ENCODE measurements at places on chromosomes 7 and 10. TPM values are rescaled to one million over a fixed set of nuclear protein-coding genes. Genes with fewer than 3 reads are reported as not detected.

DNA sequence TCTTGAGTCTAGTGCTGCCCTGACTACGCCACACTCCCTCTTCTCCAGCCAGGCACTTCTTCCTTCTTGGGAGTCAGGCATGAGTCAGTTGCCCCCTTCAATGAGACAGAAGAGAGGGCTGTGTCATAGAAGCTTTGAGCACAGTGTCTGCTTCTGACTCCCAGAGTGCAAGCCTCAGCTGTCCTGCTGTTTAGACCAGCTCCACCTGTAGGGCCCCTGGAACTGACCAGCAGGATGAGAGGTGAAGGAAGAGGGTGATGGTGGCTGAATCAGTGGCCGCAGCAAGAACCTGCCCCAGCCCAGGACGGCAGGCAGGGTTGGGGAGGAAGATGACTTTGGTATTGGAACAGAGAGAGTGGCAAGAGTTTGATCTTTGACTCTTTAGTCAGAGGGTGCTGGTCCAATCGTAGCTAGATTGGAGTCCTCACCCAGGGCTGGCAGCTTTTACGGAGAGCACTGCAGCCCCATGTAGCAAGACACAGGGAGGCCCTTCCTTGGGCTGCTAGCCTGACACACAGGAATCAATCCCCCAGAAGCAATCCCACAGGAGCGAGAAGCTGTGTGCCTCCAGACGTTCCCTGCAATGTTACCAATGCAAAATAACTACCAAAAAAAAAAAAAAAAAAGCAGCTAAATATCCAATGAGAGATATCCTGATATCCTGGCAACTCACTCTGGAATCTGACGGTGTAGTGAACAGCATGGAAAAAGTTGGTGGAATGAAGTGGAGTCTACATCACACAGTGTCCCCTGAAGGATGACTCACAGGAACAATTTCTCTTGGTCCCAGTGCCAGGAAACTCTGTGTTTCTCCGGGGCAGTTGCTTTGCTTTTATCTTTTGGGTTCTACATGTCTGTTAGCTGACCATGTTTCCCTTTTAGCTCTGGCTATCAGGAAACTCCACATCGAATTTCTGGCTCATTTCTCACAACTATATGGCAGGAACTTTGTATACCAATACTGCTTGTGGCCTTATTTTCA is 6.9 kb downstream of the C10orf62 start:
- no peak for DNase-seq

- no peak for DNase-seq
Measured at GRCh38 chr7:98827258-98827657, 42.6 kb downstream of the TMEM130 start.

GRCh38 chr7:122602800-122603199 is 96.1 kb downstream of the RNF133 start:
- no peak for DNase-seq

GRCh38 chr7:155483245-155483644 is 25.3 kb downstream of the EN2 start:
- DNase-seq = no peak

DNA sequence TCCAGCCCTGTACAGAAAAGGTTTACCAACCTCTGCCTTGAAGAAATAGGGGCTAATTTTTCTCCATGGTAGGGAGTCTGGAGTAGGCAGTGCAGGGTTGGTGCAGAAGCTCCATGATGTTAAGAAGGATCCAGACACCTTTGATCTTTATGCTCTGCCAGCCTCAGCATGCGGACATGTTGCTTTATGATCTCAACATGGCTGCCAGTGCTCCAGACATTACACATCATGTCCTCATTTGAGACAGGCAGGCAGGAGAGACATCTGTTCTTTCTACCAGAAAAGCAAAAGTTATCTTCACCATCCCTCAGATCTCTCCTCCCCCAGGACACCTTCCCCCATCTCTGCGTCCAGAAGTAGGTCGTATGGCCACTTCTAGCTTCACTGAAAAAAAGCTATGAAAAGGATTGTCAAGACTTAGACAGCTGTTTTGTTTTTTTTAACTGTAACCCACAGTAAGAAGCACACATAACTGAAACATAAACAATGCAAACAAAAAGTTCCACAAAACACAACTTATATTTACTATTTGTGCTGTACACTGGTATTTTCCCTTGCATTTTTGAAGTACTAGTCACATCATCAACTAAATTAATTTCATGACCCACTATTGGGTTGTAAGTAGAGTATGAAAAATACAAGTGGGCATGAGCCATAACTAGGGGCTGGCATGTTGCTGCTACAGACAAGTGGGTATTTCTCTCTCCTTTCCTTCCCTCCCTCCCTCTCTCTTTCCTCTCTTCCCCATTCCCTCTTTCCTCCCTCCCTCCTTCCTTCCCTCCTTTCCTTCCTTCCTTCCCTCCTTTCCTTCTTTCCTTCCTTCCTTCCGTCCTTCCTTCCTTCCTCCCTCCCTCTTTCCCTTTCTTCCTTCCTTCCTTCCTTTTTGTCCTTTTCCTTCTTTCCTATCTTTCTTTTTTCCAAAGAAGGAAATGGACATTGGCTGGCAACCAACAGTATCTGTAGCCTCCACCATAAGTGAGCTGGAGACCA is 2.6 kb upstream of the RASSF4 start:
- no peak for DNase-seq

DNA sequence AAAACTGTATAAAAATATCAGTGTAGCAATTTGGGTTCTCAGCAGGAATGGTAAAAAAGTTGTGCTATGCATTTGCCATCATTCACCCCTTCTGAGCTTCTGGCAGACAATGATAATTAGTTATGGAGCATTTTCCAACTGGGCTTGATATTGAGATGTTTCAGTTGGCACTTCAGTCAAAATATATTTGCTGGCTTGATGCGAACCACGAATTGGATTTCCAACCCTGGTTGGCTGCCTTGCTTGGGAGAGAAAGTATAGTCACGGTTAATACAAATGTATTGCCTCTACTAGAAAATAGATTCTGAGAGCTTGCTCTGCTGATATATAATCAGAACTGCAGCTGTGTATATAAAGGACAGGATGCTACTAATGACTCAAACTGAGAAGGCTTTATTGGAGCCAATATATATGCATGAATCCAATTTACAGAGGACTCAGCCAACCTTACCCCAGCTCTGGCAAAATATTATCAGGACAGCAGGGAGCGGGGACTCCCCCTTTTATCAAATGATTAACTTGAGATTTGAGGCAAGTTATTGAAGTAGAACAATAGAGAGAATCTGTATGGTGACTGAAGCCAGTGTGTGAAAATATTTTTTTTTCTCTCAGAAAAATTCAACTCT is 219.8 kb upstream of the SMIM30 start:
- DNase-seq = no peak

GRCh38 chr10:122234416-122234815 is 36.7 kb upstream of the BTBD16 start:
- DNase-seq = no peak

DNA sequence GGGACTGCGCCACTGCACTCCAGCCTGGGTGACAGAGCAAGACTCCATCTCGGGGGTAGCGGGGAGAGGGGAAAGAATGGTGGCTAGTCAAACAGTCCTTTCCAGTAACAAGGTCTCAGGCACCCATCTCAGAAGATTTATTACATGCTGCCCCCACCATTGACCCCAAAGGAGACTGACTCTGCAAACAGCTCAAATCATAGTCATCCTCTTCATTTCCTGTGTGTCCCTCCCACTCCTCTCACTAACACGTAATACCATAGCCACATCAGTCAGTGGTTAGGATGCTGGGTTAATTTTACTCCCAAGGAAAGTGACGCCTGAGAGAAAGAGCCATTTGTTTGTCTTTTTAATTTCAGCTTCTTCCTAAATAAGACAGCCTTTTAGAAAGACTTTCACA is 56.6 kb upstream of the BET1 start:
- no peak for DNase-seq

- no peak for DNase-seq
Measured at GRCh38 chr7:140902303-140902953, 22.3 kb downstream of the BRAF start.

DNA sequence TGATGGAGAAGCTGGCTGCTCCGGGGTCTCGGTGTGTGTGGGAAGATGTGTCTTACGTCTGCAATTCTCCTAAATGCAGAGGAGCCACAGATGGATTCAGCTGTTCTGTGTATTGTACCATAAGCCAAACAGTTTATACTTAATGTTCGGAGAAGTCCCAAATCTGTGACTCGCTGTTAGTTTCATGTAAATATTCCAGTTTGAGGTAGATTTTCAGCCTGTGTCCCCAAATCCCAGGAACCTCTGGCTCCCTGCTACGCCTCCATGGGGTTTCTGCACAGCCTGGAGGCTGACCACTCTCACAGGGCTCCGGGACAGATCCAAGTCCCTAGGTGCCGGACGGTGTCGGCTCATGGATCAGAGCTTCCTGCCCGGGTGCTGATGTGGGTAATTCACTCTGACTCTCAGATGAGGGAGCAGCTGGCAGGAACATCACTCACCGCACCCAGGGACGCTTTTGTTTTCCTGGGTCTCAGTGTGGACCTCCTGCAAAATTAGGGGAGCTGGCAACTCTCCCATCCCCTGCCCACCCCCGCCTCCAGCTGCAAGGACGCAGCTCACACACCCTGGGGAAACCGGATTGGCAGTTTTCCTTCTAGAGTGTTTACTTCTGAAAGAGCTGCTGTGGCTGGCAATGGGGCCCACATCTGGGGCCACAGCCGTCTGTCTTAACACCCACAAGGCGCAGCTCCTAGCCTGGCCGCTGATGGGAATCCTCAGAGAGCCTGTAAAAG is 421.1 kb upstream of the FOXK1 start:
- DNase-seq = no peak

DNA sequence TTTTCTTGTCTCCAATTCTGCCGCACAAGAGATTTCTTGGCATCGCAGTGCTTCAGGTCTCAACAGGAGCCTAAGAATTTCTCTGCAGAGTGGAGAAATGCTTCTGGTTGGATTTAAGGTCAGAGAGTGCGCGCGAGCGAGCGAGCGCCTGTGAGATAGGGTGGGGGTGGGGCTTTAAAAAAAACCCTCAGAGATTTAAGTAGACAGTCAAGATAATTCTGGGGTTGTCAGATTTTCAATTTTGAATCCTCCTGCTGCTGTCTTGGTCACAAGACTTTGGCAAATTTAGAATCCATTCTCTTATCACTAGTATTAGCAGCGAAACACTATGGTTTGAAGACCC is 49.7 kb downstream of the CPEB3 start:
- DNase-seq = no peak

DNA sequence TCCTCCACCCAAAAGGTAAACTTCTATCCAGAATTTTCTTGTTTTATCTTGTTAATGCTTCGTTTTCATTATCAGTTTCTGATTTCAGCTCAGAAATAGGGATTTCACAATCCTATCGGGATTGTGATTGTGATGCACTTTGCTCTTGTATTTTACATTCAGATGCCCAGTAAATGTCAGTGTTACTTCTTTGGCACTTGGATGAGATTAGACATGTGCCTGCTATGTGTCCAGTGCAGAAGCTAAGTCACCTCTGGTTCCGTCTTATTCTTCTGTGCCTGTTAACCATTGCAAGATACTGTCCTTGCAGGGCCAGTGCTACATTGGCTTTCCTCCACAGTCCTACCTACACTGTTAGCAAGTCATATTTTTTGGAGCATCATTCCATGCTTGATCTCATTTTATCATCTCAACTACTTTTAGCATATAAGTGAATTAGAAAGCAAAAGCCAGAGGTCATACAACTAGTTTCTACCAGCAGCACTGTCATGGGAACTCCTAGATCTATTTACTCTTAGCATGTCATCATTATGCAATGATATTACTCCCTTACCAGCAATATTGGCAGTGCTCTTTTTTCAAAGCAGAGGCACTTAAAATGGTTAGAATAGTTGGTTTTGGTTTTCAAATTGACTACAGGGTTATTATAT is 26.7 kb downstream of the ZNF277 start:
- no peak for DNase-seq

GRCh38 chr10:60425392-60426110 is 35.9 kb upstream of the ANK3 start:
- no peak for DNase-seq

DNA sequence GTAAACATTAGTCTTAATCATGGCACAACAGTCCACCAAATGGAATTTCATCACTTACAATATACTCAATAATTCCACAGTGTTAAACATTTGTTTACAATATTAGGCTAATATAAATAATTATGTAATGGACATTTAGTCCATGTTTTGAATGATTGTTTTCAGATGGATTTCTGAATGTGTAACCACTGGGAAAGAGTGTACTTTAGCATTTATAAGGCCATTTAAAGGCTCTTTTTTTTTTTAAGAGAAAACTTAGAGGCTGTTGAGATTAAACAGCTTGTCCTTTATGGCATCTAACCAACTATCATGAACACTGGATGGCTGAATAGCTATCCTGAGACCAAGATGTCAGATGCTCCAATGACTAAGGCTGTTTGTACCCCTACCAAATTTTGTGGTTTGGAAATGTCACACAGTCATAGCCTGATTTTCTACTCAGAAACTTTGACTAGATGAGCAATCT is 248.3 kb upstream of the GLI3 start:
- no peak for DNase-seq

Gene NCF1
- polyA plus RNA-seq = 365 TPM

Gene SLC16A9
- 0.32 TPM for polyA plus RNA-seq

Gene LRRTM3
- polyA plus RNA-seq = not detected

Gene POM121
- polyA plus RNA-seq = 8.4 TPM

Gene TBATA
- not detected for polyA plus RNA-seq

Gene PILRB
- 11.6 TPM for polyA plus RNA-seq
